ENCODE measurements at places on chromosomes 16 and 17.

DNA sequence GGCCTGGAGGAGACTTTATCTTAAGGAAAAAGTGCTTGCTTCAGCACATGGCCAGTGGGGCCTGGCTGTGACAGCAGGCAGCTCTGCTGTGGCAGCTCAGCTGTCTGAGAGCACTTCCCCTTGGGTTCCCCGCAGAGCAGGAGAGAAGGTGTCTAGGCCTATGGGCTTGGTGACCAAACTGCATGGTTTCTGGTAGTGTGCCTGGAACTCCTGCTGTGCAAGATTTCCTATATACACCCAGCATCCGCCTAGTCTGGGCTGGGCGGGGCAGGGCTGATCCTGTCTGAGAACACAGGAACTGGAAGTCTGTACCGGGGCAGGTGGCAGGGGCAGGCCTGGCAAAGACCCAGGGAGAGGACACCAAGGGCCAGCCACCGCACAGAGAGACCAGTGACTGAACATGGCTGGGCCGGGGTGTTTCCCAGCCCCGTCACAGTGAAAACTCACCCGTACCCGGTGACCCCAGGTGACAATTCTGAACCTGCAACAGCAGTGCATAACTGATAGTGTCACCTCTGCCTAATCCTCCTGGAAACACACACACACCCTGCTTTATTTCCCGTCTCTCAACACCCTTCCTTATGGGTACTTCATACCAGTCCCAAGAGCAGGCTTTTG is 39.3 kb downstream of the CHD9 start:
- no peaks in the 10 kb centered on the region for H3K36me3 ChIP-seq
- H3K27ac ChIP-seq = peak overlapping the region; percentile 72
- peaks cover 73% of the 10 kb centered on the region for H3K4me1 ChIP-seq
- no peak overlapping the region for H3K4me3 ChIP-seq

DNA sequence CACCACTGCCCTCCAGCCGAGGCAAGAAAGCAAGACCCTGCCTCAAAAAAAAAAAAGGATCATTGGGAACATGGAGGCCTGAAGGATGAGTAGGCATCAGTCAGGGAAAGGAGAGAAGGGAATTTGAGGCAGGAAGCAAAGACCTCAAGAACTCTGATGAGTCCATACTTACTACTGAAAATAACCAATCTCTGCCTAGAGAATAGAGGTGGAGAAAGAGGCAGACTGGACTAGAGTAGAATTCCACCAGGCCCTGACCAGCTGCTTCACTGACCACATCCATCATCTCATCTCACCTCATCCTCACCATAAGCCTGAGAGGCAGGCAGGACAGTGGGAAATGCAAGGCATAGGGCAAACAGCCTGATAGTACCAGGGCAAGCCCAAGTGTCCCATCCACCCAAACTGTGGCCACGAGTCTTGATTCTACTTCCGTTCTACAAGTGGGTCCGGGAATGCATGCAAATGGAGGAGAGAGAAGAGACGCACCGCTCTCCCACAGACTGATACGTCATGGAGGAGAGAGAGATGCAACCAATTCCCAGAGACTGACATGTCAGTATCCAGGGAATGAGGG is 17.1 kb downstream of the ANKRD11 start:
- no peak overlapping the region for H3K4me3 ChIP-seq
- H3K36me3 ChIP-seq = peaks cover 52% of the 10 kb centered on the region
- peak overlapping the region; percentile 89 for H3K27ac ChIP-seq
- H3K27me3 ChIP-seq = no peaks in the 10 kb centered on the region
- no peak for DNase-seq
- H3K4me1 ChIP-seq = peaks cover 52% of the 10 kb centered on the region

DNA sequence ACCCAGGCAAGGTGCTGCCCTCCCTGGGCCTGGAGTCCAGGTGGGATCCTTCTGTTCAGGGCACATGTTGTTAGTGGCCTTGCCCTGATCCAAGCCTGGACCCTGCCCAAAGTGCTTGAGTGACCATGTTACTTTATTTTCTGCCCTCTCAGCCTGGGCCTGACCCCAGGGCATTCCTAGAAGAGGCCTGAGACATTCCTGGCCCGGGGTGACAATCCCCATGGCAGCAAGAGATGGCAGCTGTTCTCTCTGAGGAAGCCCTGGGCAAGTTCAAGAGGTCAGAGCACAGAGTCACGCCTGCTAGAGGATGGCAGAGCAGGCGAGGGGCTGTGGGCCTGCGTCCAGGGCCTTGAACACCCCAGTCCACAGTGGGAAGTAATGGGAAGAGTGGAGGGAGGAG is 5.0 kb downstream of the CDH16 start:
- peaks cover 40% of the 10 kb centered on the region for H3K27me3 ChIP-seq
- H3K4me1 ChIP-seq = no peaks in the 10 kb centered on the region
- H3K27ac ChIP-seq = no peak overlapping the region
- DNase-seq = no peak
- no peak overlapping the region for H3K4me3 ChIP-seq

GRCh38 chr16:83366228-83366627 is 441.6 kb upstream of the HSBP1 start:
- H3K4me1 ChIP-seq = no peaks in the 10 kb centered on the region
- H3K27ac ChIP-seq = no peak overlapping the region
- DNase-seq = no peak
- peaks cover 3% of the 10 kb centered on the region for H3K27me3 ChIP-seq

DNA sequence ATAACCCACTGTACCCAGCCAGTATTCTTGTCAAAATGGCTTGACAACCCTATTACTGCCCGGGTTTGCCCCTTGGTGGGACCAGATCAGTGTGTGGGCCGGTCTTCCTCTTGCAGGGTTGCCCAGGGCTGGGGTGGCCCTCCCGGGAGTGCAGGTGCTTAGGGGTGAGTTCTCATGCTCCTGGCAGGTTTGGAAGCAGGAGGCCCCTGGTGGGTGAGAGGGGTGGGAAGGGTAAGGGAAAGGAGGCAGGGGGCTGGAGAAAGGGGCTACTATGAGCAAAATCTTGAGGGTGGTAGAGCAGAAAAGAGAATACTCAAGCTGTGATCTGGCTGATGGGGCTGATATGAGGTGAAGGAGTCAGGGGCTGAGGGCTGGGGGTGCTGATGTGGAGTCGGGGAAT is 6.5 kb downstream of the CD300A start:
- H3K36me3 ChIP-seq = no peaks in the 10 kb centered on the region
- DNase-seq = no peak
- H3K4me1 ChIP-seq = no peaks in the 10 kb centered on the region
- no peak overlapping the region for H3K27ac ChIP-seq

GRCh38 chr16:78249832-78250231 is 150.4 kb downstream of the WWOX start:
- no peak overlapping the region for H3K4me3 ChIP-seq
- peaks cover 73% of the 10 kb centered on the region for H3K4me1 ChIP-seq
- H3K27ac ChIP-seq = no peak overlapping the region
- no peaks in the 10 kb centered on the region for H3K27me3 ChIP-seq
- H3K36me3 ChIP-seq = peaks cover 8% of the 10 kb centered on the region

DNA sequence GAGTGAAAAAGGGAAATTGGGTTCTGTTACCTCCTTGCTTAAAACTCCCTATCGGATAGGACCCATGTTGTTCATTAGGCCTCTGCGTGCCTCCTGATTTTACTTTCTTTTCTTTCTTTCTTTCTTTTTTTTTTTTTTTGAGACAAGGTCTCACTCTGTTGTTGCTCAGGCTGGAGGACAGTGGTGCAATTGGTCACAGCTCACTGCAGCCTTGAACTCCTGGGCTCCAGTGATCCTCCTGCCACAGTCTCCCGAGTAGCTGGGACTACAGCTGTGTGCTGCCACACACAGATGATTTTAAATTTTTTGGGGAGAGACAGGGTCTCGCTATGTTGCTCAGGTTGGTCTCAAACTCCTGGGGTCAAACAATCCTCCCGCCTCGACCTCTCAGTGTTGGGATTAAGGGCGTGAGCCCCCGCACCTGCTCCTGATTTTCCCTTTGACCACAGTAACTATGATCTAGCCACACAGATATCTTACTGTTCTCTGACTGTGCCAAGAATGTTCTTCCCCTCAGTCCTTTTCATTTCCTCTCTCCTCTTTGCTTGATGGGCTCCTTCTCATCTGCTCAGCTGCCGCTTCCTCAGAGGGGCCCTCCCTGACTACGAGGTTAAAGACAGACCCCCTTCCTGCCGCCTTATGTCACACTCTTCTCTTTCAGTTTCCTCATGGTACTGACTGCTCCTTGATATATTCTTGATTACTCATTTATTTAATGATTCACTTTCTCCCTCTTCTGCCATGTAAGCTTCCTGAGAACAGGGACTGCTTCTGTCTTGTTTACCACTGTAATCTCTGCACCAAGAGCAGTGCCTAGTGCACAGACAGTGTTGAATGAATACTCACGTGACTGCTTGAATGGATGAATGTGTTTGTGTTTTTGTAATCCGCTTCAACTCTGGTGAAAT is 44.3 kb downstream of the LCMT1 start:
- H3K27ac ChIP-seq = peak overlapping the region; percentile 74
- no peak for DNase-seq
- no peaks in the 10 kb centered on the region for H3K4me1 ChIP-seq
- H3K36me3 ChIP-seq = peaks cover 70% of the 10 kb centered on the region
- H3K4me3 ChIP-seq = no peak overlapping the region
- H3K27me3 ChIP-seq = no peaks in the 10 kb centered on the region

GRCh38 chr16:1047123-1047522 is 25.4 kb upstream of the SSTR5 start:
- DNase-seq = no peak
- peaks cover 5% of the 10 kb centered on the region for H3K36me3 ChIP-seq
- no peak overlapping the region for H3K27ac ChIP-seq
- no peak overlapping the region for H3K4me3 ChIP-seq

DNA sequence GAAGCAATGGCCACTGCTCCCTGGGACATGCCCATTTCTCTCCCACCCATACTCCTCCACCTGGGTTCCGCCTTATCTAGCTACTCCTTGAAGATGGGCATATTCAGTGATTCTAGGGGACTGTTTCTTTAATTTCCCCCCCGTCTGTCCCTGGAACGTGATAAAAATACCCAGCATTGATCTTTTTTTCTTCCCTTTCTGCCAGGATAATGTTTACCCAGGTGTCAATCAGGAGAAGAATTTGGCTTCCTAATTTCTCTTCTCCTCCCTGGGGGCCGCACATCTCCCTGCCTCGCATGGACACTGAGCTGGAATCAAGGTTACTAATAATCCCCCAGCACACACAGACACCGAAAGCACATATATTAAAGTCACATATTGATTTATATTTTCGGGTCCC is 35.2 kb downstream of the DCAKD start:
- no peak overlapping the region for H3K4me3 ChIP-seq
- H3K27me3 ChIP-seq = peaks cover 38% of the 10 kb centered on the region
- no peak for DNase-seq

- peak overlapping the region; percentile 33 for H3K4me3 ChIP-seq
- no peaks in the 10 kb centered on the region for H3K36me3 ChIP-seq
- H3K4me1 ChIP-seq = peaks cover 76% of the 10 kb centered on the region
- no peaks in the 10 kb centered on the region for H3K27me3 ChIP-seq
- peak overlapping the region; percentile 84 for H3K27ac ChIP-seq
- DNase-seq = no peak
Observed at GRCh38 chr17:44598932-44599297, 41.6 kb downstream of the FZD2 start.

GRCh38 chr16:71338632-71339031 is 19.9 kb upstream of the CALB2 start:
- peaks cover 43% of the 10 kb centered on the region for H3K27me3 ChIP-seq
- no peaks in the 10 kb centered on the region for H3K36me3 ChIP-seq
- no peak overlapping the region for H3K27ac ChIP-seq
- no peak overlapping the region for H3K4me3 ChIP-seq
- no peaks in the 10 kb centered on the region for H3K4me1 ChIP-seq
- no peak for DNase-seq

DNA sequence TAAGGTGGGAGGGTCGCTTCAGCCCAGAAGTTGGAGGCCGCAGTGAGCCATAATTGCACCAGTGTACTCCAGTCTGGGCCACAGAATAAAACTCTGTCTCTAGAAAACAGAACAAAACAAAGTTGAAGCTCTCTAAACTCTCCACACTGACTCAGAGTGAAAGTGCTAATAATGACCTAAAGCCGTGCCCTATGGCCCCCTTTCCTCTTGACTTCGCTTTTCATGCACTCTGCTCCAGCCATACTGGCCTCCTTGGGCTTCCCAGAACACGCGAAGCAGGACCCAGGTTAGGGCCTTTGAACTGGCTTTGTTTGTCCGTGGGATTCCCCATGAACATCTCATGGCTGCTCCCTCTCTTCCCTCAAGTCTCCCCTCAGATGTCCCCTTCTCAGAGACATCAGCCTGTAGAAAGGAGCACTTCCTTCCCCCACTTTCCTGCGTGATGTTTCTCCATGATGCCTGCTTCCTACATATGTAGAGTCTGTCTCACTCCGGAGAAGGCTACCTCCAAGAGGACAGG is 18.6 kb upstream of the SPN start:
- H3K27ac ChIP-seq = peak overlapping the region; percentile 37
- H3K36me3 ChIP-seq = no peaks in the 10 kb centered on the region
- H3K27me3 ChIP-seq = no peaks in the 10 kb centered on the region
- H3K4me3 ChIP-seq = no peak overlapping the region
- H3K4me1 ChIP-seq = peaks cover 19% of the 10 kb centered on the region

- peak overlapping the region; percentile 75 for H3K27ac ChIP-seq
Observed at GRCh38 chr16:15660203-15660601, 10.2 kb downstream of the NDE1 start.

- H3K27ac ChIP-seq = peak overlapping the region; percentile 37
- no peak overlapping the region for H3K4me3 ChIP-seq
- H3K4me1 ChIP-seq = peaks cover 8% of the 10 kb centered on the region
- no peak for DNase-seq
- H3K27me3 ChIP-seq = peaks cover 9% of the 10 kb centered on the region
Observed at GRCh38 chr16:777826-778225, 10.4 kb downstream of the RPUSD1 start.

DNA sequence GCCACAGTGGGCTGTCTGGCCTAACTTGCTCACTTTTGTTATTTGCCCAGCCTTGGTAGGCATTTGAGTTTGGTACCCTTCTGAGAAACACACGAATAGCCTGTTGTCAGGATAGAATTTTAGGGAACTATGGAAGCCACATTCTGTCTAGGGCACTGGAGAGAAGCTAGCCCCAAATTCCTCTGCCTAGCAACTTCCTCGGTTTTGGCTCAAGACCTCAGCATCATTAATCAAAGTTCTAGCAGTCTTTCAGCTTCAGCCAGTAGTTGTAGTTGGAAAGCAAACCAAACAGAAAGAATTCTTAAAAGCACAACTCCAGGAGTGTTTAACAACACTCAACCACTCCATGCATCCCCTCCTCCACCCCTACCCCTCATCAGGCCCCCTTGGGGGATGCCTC is 572.1 kb upstream of the PSMD7 start:
- H3K4me3 ChIP-seq = no peak overlapping the region
- H3K36me3 ChIP-seq = no peaks in the 10 kb centered on the region
- DNase-seq = no peak
- peaks cover 3% of the 10 kb centered on the region for H3K27me3 ChIP-seq

DNA sequence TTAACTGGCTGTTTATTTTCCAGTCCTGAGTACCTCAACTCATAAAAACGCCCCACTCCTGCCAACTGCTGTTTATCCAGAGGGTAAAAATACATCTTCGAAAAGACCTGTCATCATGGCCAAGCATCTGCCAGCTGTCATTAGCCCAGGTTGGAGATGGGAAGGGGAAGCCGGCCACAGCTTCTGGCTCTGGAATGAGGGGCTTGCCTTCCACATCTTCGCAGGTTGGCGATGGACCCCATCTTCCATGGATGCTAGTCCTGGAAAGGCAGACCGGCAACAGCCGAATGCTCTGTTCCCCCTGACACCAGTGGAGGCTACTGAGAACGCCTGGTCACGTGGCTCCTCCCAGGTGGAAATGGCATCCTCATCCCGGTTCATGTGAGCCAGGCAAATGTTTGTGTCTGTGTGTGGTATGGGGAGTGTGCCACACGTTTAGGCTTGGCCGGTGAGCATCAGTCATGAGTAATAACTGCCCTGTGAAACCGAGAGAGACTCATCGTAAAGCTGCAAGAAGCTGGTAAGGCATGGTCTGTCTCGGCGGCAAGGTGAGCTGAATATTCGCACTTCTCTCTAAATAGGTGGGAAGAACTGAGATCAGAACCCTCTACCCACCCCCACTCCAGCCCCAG is 420 bp upstream of the KRTAP17-1 start:
- H3K36me3 ChIP-seq = peaks cover 5% of the 10 kb centered on the region
- peaks cover 18% of the 10 kb centered on the region for H3K27me3 ChIP-seq
- H3K4me3 ChIP-seq = no peak overlapping the region
- no peaks in the 10 kb centered on the region for H3K4me1 ChIP-seq
- no peak overlapping the region for H3K27ac ChIP-seq

All from nephron progenitor cell (in vitro differentiated cells).